ENCODE measurements at places on chromosomes 3 and 15. TPM values are rescaled to one million over a fixed set of nuclear protein-coding genes. Genes with fewer than 3 reads are reported as not detected.

- peak; percentile 39 for DNase-seq
These were observed 73.0 kb downstream of the OXNAD1 start for GRCh38 chr3:16337856-16338540.

DNA sequence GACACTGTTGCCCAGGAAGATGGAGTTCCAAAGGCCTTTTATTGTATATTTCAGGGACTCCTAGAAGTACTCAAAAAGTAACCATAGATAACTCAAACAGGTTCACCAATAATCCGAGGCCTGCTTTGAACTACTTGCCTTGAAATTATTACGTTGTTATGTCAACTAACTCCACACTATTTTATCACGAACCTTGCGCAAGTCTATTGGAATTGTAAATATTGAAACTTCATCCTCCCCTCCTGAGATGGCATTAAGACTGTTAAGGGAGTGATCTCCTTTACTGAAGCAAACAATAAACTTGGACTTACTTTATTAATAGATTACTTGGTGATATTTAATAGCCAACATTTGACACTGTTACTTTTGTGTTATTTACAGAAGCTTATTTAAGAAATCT lies 199.6 kb upstream of the GADL1 start:
- DNase-seq = no peak

DNA sequence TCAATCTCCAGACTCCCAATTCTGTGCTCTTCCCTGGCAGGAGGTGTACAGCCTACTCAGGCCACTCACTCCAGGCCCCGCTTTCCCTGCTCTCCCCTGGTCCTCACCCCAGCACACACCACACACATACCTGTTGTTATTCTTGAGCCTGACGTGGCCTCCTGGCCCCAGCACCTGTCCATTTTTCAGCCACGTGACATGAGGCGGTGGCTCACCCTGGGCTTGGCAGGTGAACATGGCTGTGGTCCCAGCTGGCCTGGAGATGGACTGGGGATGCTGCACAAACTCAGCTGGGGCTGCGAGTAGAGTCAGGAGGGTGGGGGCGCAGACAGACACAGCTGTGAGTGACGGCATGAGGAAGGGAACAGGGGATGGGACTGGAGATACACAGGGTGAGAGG lies 27.3 kb downstream of the RNU5B-1 start:
- no peak for DNase-seq

The PPIB gene
- 106 TPM for total RNA-seq

DNA sequence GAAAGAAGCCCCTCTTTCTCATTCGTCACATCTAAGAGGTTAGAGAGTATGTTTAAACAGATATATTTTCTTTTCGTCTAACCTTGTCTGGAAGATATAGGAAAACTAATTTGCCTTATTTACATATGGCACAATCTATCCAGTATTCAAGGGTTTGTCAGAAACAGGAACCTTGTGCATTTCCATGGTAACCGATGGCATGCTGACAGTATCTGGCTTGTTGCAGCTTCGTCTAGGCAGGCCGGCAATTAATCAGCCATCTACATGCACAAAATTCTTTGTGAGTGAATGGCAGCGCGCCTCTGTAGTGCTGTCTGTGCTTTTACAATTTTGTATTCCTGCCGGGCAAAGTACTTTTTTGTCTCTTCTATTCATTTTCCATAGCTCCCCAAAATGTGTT lies 294.0 kb upstream of the SOX2 start:
- no peak for DNase-seq

DNA sequence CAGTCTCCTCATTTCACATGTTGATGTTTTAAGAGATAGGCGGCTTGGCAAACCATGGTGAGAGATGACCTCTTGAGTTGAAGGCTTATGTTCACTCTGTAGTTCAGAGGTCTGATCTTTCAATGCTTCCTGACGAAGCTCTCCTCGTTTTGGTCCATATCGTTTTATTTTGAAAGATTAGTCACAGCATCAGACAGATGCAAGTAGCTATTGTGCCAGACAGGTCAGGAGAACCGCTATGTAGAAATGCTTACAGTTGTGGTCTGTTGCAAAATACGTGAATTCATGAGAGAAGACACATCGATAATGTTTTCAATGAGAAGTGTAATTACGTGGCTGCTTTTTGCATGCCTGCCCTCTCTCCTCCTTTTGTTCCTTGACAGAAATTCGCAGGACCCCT lies 47.5 kb downstream of the CHL1 start:
- no peak for DNase-seq

The GPR62 gene
- 0.15 TPM for total RNA-seq
